ENCODE measurements at places on chromosomes 4 and X.

- DNase-seq, result no peak
These were observed 45.5 kb upstream of the RBPJ start for GRCh38 chr4:26275281-26275680.

GRCh38 chr4:150943818-150944217 is 71.3 kb downstream of the LRBA start:
- no peak for DNase-seq

GRCh38 chr4:53659112-53659511 is 67.8 kb upstream of the LNX1 start:
- no peak for DNase-seq

DNA sequence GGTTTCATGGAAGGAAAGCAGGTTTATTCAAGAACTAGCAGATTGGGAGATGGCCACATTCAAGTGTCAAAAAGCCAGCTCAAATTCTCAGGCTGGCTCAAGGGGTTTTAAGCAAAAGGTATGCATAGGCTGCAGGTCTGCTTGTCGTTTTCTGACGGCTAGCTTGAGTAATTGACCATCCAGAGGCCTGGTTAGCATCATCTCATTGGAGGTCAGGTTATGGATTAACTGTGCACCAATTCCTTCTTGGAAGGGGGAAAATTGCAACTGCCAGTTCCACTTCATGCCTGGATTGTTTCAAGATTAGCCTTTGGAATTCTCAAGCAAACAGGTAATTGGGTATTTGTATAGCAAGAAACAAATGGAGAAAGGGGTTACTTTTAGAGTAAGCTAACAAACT is 62.1 kb downstream of the FUNDC1 start:
- no peak for DNase-seq

- no peak for DNase-seq
These were observed 329.4 kb downstream of the HNRNPD start for GRCh38 chr4:82044141-82044993.

- DNase-seq, result no peak
These were observed 145.4 kb downstream of the STIM2 start for GRCh38 chr4:27005905-27006590.

- no peak for DNase-seq
These were observed 12.7 kb upstream of the SPCS3 start for GRCh38 chr4:176306837-176307665.

DNA sequence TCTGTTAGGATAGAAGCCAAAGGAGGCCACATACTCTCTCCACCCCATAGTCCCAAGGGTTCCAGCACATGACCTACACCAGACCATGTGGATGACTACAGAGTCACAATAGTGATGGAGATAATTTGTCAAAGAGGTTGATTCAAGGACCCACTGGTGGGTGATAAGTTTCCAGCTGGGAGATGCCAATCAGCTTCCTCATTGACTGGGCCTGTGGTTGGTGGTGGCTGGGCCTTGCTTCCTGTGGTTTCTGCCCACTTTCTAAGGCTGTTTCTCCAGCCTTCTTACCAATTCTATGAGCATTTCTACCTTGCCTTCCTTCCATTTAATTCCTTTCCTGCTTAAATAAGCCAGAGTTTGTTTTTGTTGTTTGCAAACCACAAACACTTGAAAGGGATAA is 95.5 kb upstream of the CPEB2 start:
- peak; percentile 85 for DNase-seq

DNA sequence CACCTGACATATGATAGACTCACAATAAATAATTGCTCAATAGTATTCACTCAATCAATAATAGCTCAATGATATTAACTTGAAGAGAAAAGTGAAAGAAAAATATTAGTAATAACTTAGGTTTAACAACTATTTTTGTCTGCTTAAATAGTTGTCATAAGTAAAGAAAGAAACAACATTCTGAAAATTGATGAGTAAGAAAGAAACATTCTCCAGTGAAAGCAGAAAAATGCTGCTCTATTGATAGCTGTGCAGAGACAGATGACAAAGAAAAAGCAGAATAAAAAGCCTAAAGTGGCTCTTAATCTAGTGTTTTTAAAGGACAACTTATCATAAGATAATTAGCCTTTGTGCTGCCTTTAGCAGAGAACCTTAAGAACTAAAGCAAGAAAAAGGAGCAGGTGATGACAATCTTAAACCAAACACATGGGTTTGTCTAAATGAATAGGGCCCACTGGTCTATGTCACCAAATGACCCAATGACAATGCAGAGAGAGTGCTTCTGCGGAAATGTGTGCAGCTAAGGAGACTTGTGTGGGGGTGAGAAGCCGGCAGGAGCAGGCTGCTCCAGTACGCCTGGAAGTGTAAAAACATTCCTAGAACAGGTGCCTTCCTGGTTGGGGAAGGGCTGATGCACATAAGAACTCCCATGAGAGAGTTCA is 13.2 kb downstream of the HS3ST1 start:
- DNase-seq, result no peak

DNA sequence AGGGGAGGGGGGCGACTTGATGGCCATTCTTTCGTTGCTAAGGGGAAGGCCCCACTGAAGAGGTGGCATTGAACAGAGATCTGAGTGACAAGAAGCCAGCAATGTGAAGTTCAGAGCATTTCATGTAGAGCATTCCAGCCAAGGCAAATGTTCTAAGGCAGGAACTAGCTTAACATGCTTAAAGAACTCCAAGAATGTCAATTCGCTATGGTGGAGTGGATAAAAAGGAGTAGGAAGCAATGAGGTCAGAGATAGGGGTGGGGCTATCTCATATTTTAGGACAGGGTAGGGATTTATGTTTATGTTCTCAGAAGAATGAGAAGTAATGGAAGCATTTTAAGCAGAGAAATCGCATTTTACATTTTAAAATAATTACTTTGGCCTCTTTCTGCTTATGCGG is 130.9 kb downstream of the TTC29 start:
- no peak for DNase-seq

GRCh38 chrX:568311-568710 is 62.3 kb upstream of the SHOX start:
- no peak for DNase-seq

DNA sequence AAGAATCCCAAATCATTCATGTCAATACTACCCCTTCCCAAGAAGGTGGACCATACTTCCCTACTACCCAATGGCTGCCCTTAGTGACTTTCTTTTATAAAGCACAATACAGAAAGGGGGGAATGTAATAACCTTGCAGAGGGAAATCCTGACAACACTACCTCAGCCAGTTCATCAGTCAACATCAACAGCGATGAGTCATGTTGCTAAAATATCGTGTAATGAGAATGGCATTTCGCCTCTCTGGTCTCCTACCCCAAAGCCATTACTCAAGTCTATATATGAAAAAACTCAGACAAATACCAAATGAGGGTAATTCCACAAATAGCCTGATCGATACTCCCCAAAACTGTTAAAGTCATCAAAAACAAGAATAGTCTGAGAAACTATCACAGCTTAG is 3.3 kb upstream of the MAGEA8 start:
- DNase-seq, result no peak

- DNase-seq, result peak; percentile 52
These were observed 21.7 kb downstream of the LETM1 start for GRCh38 chr4:1834047-1834775.

- DNase-seq, result no peak
These were observed 127.9 kb upstream of the MAP3K15 start for GRCh38 chrX:19643203-19643602.

GRCh38 chrX:84258708-84259107 is 70.7 kb upstream of the RPS6KA6 start:
- no peak for DNase-seq

- no peak for DNase-seq
These were observed 108.8 kb downstream of the ZNF827 start for GRCh38 chr4:145829629-145830395.

DNA sequence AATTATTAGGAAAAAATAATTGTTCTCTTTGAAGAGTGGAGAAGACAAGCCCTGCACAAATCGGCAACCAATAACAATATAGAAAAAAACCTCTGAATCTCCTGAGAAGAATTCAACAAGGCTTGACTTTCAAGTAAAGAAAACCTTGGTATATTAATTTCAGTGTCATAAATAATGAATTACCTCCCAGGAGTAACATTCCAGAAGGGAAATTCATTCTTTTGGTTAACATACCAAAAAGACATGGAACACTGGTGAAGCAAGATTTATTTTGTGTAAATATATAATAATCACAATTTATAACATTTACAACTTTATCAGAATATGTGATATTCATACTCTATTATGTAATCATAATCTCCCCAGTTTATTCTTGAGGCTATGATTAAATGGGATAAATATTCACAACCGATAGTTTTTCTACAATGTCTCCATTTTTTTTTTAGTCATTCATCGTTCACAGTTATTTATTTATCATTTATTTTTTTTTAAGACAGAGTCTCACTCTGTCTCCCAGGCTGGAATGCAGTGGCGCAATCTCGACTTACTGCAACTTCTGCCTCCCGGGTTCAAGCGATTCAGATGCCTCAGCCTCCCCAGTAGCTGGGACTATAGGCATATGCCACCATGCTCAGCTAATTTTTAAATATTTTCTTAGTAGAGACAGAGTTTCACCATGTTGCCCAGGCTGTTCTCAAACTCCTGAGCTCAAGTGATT is 53.0 kb upstream of the RPS6KA6 start:
- DNase-seq, result no peak

GRCh38 chr4:600850-601515 is 24.4 kb upstream of the PDE6B start:
- DNase-seq, result no peak

DNA sequence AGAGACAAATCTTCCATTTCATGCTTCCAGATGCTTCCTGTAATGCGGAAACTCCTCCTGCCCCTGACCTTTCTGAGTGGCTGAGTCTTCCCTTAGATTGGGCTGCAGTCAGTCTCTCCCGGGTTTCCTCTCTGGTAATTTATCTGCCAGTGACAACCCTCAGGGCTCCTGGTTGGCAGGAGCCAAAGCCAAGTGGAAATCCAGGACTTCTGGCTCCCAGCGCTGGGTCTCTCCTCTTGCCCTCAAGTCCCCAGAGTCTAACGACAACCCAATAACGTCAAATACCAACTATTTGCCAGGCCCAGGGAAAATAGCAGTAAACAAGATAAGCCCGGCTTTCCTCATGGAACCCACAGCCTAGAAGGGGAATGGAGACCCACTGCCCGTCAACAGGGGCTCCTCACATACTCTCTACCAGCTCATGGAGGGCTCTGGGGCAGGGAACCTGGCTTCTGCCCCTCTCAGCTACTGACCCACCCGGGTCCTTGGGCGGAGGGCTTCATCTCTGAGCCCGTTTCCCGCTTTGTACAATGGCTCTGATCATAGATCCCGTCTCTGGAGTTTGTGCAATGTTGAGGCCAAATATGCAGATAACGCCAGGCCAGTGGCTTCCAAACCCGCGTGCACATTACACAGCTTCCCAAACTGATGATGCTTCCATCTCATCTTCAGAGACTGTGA is 1.1 kb upstream of the TBC1D14 start:
- DNase-seq, result no peak

GRCh38 chr4:10998846-10999245 is 314.3 kb upstream of the CLNK start:
- DNase-seq, result no peak

DNA sequence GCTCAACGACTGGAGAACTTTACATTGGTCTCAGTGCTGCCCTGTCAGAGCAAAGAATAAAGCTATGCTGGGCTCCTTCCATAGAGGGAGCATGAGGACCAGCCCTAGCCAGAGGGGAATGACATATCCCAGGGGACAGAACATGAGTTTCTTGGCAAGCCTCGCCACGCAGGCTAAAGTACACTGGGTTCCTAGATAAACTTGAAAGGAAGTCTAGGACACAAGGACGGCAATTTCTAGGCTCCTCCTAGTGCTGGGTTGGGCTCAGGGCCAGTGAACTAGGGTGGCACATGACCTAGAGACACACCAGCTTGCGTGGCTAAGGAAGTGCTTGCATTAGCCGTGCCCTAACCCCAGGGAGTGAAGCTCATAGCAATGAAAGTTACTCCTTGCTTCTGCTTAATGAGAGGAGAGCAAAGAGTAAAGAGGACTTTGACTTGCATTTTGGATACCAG is 141.0 kb downstream of the MAB21L2 start:
- DNase-seq, result peak; percentile 47

DNA sequence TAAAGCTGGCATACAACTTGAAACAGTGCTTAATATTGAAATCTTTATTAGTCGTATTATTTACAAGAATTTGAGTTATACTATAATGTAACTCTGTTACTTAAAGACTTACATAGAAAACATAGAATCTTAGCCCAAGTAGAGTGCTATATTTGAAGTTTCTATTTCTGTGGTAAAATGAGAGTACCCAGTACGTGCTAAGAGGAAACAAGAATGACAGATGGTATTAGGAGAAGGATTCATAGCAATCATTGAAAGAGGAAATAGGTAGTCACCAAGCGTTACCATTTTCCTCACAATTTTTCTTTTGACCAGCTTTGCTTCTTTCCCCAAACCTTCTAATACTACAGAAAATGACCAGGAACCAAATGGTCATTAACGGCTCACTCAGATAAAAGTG is 412.1 kb upstream of the GRIA3 start:
- peak; percentile 63 for DNase-seq

DNA sequence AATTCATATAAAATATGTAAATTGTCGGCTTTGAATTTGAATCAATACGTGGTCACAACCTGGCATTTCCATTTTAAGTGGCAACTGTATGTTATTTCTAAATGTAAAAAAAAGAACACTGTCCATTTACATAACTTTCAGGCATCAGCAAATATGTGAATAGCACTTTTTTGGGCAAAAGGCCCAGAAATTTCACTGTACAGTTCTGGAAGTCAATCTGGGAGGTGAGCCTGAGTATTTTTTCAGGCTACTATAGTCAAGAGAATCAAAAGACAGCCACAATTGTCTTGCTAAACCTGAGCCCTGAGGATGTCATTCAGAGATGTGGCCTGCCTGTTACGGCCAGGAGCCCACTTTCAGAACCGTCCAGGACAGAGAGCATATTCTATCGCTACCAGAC is 543.9 kb upstream of the MAGEB2 start:
- DNase-seq, result no peak
